ENCODE measurements at places on chromosomes 6 and 20. TPM values are rescaled to one million over a fixed set of nuclear protein-coding genes. Genes with fewer than 3 reads are reported as not detected.

The IMPG1 gene
- 0.21 TPM for total RNA-seq

The UNC5CL gene
- 0.37 TPM for total RNA-seq

The ZC2HC1B gene
- not detected for total RNA-seq

The KIZ gene
- 32.9 TPM for total RNA-seq

The LGSN gene
- total RNA-seq = not detected

The PSORS1C1 gene
- 0.48 TPM for total RNA-seq

The CNBD2 gene
- 1.9 TPM for total RNA-seq

DNA sequence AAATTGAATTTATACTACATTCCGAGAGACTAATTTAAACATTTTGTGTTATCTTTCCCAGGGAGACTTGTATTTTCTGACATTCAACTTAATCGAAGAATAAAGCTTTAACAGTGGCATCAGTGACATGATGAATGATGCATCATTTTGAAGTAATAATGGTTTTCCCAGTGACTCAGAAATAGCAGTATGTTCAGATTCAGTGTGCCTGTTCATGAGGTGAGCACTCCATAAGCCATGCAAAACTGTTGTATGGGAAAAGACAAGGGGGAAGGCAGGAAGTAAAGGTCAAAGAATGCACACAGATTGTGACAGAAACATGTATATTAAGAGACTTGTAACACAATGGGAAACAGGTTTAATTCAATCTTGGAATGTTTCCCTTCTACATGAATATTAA is 1348.2 kb upstream of the GJE1 start:
- no peak for DNase-seq

- no peak for DNase-seq
Observed at GRCh38 chr20:10352934-10353824, 80.8 kb downstream of the MKKS start.

DNA sequence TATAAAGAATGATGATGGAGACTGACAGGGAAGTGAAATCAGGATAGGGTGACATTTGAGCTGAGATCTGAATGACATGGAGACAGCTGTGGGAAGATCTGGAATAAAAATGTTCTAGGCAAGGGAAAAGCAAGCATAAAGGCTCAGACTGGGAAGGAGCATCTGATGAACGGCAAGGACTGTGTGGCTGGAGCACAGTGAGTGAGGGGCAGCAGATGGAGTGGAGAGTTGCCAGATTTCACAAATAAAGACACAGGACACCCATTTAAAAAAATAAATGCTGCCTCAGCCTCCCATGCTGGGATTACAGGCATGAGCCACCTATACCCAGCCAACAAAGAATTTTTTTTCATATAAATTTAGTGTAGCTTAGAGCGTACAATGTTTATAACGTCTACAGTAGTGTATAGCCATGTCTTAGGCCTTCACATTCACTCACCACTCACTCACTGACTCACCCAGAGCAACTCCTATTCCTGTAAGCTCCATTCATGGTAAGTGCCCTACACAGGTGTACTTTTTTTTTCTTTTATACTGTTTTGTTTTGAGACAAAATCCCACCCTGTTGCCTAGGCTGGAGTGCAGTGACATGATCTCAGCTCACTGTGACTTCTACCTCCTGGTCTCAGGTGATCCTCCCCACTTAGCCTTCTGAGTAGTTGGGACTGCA is 2.4 kb upstream of the ZBTB24 start:
- no peak for DNase-seq

GRCh38 chr6:156645097-156645496 is 132.1 kb upstream of the ARID1B start:
- DNase-seq = no peak

DNA sequence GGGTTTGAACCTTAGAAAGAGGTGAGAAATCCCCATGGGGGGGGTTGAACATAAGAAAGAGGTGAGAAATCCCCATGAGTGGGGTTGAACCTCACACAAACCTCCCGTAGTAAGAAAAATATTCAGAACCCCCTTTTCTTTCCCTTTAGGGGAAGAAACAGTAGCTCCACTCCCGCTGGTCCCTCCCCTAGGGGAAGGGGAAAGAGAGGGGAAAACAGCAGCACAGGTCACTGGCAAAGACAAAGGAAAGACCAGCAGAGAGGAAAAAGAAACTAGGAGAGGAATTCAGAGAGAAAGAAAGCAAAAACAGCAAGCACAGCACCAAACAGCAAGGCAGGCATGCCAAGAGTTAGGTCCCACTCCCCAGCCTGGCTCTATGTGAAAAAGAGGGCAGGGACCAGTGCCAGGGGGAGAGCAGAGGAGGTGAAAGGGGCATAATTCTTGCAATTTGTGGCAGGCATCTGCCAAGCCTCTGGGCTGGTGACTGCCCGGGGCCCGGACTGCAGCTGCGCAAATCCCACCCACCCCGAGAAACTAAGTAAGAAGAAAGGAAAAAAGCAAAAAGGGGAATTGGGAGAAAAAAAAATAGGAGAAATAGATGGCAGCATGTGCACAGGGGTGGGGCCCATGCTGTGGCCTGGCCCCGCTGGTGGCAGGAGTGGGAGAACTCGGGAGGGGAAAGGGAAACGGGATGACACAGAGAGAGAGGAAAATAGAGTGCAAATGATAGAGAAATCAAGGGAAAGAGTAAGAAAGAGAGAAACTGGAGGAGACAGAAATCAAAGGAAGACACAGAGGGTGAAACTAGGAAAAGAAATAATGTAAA is 15.1 kb upstream of the GOPC start:
- DNase-seq = no peak

- no peak for DNase-seq
Observed at GRCh38 chr6:168937054-168937453, 316.6 kb downstream of the THBS2 start.

GRCh38 chr6:118174071-118174470 is 267.0 kb downstream of the SLC35F1 start:
- no peak for DNase-seq

GRCh38 chr6:114833211-114833610 is 490.4 kb upstream of the HS3ST5 start:
- DNase-seq = no peak

GRCh38 chr20:48411919-48412522 is 415.8 kb downstream of the PREX1 start:
- DNase-seq = no peak

DNA sequence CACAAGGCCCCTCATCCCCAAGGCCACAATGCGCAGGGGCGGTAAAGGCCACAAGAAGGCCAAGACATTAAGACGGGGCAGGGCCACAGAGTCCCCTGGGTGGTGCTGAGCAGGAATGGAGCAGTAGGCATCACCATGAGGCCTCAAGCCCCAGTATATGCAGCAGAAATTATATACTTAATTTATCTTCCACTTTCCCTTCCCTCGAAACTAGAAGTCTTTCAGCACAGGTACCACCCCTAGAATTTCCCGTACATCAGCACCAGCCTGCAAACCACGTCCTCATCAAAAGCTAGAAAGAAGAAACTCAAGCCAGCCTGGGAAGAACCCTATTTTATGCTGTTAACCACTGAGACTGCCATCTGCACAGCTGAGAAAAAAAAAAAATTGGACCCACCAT is 89.4 kb downstream of the PLG start:
- DNase-seq = no peak

- no peak for DNase-seq
Observed at GRCh38 chr20:24819331-24819965, 129.6 kb upstream of the CST7 start.

- DNase-seq = no peak
Observed at GRCh38 chr20:53492212-53492611, 101.4 kb downstream of the ZNF217 start.

- no peak for DNase-seq
Observed at GRCh38 chr6:143015300-143015706, 45.4 kb upstream of the AIG1 start.

- DNase-seq = no peak
Observed at GRCh38 chr20:45059022-45059728, 41.8 kb downstream of the KCNS1 start.

DNA sequence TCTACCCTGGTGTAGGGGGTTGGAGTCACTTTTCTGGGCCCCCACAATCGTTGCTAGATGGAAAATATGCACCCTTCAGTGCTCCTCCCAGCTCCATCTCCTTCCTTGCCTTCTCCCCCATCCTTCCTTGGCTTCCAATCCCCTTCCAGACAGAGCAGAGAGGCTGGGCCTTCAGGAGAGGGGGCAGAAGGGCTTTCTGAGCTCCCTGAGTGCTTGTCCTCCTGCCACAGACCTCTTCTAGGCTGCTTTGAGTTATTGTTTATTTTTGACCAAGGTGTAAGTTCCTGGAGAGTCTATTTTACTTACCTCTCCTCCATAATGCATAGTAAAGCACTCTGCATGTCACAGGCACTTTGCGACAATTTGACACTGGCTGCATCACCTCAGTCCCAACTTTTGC is 96.4 kb upstream of the CNKSR3 start:
- no peak for DNase-seq
